GM19239 (cell line): ENCODE measurements at places on chromosomes 13 and 19.
A peak's percentile ranks its signal among the peaks of the same experiment; 100 is the strongest.

DNA sequence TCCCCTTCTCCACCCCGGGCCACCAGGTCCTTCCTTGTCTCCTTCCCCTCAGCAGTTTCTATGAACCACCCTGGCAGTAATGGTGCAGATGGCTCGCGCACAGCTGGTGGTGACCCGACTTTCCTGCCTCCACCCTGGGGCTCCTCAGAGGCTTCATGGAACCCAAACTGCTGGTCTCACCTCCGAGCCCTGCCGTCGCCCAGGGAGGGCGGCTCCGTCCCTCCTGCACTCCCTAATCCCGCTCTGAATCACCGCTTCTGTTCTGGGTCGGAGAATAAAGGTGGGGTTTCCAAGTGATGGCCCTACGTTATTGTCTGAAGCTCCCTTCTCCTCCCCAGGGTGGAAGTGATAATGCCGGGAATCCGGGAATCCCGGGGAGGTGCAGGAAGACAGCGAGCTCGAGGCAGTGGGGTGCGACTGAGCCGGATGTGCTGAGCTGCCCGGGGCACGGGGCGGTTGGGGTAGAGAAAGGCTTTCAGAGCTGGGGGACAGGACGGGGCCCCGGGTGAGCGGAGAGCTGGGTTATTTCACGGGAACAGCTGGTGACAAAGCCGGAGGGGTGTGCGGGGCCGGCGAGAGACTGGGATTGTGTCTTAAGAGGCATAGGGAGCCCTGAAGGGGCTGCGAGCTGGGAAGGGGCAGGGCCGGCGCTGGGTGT lies 711 bp downstream of the FUT2 start:
- no peak for DNase-seq

DNA sequence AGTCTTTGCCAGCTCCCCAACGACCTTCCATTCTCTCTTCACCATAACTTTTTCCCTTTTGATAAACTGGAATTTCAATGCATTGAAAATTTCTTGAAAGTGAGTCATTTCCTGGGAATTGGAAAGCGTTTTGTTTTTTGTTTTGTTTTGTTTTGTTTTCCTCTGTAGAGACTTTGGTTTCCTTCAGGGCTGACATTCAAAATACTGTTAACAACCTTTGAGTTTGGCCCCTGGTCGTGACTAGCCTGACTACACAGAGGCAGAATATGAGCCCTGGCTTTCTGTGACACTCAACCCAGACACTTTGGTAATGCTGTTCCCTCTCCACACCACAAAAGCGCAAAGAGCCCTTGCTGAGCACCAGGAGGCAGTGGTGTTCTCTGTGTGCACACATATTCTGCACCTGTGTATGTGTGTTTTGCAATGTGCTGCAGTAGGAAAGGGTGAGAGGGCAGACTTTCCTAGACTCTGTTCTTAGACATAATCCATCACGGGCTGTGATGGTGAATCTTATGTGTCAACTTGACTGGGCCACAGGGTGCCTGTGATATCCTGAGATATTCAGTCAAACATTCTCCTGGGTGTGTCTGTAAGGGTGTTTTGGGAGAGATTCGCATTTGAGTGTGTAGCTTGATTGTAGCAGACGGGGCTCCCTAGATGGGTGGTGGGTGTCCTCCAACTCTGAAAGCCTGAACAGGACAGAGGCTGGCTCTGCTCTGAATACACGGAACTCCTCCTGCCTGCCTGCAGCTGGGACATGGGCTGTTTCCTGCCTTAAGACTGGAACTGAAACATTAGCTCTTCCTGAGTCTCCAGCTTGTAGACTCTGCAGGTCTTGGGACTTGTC lies 29.5 kb upstream of the ANKRD10 start:
- peak; percentile 25 for DNase-seq

- no peak for DNase-seq
Measured at GRCh38 chr13:27559719-27560118, 60.6 kb downstream of the LNX2 start.

- no peak for DNase-seq
Measured at GRCh38 chr13:27790523-27790922, 1.8 kb upstream of the GSX1 start.

GRCh38 chr13:103810026-103810425 lies 743.8 kb upstream of the SLC10A2 start:
- no peak for DNase-seq

GRCh38 chr19:51161867-51162496 lies 19.9 kb downstream of the SIGLEC7 start:
- no peak for DNase-seq

DNA sequence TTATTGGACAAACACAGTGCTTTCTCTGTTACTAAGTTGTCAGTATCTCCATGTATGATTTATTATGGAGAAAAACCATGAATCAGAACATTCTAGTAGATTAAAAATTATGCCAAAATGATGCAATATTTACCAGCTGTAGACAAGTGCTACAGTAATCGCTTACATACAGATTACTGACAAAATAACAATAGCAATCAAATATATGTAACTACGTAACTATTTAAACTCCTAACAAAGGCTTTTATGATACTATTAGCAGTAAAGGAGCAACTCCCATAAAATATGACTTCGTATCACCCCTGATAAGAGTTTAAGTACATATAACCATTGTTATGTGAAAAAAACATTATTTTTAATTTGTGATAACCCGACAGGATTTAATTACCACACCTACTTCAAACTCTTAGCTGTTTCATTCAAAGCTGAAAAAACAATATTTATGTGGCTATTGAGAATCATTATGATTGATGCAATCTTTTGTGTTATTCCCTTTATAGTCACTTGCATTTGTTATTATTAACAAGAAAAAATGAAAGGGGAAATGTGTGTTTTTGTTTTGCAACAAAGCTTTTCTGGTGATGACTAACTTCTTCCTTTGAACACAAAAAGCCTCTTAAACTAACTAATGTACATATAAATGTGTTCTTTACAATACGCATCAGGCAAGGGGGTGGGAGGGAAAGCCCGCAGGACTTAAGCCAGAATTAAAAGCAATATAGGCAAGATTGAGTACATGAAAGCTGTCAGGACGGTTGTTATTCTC lies 147.4 kb downstream of the ABCC4 start:
- no peak for DNase-seq

DNA sequence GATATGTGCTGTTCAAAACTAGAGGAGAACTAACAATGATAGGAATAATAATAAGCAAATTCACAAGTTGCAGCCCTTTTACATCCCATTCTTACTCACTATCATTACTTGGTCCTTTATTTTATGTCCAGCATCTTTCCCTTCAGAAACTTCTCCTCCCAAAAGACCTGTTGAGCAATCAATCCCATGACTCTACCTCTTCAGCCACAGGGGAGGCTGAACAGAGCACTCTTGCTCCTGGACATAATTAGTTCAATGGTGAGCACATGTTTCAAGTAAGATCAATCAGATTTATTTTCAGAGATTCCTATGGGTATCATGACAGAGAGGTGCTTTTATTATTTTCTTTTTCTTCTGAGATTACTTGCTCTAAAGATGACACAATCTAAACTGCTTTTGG lies 260.0 kb downstream of the COG6 start:
- DNase-seq = no peak

- no peak for DNase-seq
Measured at GRCh38 chr19:28726533-28727479, 486.1 kb downstream of the UQCRFS1 start.

DNA sequence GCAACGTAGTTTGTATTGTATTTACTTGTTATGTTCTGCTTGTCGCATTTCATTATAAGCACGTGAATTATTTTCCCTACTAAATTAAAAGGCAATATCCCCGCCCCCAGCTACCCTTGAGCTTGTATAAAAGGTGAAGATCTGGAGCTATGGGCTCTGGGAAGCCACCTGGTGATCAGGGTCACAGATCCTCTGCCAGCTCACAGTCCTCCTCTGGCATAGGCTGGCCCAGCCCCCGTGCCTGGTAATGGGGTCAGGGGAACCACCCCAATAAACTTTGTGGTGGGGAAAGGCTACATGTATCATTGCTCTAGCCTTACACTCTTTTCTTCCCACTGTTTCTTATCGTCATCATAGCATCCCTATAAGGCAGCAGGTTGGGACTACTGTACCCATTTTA lies 190.2 kb upstream of the TSHZ3 start:
- no peak for DNase-seq

DNA sequence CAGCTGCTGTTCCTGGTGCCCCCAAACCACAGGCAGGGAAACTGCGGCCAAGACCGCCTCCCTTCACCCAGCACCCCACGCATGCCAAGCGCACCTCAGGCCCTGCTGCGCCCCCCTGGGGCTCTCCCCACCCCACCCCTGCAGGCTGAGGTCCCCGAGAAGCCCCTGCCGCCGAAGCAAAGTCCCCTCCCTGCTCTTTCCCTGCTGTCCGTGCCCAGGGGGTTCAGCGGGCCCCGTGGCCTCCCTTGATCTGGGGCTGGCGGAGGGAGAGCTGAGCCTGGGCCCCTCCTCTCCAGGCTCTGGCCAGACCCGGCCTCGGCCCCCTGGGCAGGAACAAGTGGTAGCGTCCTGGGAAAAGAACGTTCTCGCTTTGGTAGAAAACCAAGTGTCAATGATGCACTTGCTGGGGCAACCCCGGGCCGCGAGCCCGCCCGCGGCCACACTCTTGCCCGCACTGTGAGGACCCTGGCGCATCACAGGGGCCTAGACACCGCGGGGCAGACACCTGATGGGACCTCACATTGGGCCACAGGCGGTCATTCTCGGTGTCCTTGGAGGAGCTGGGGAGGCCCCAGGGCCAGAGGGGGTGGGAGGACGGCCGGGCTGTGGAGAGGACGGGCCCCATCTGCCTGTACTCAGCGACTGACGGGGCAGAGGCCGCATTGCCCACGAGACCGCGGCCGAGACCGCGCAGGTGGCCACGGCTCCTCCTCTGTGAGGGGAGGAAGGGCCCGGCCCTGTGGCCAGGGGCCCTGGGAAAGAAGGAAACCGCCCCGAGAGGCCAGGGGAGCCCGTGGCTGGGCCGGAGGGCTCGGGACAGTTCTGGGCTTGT lies 29.0 kb downstream of the GPX4 start:
- DNase-seq = no peak

- no peak for DNase-seq
Measured at GRCh38 chr19:16217716-16218451, 20.2 kb downstream of the AP1M1 start.
